Glomerular endothelial cell (primary cell): ENCODE measurements at places on chromosomes 11 and 22.

DNA sequence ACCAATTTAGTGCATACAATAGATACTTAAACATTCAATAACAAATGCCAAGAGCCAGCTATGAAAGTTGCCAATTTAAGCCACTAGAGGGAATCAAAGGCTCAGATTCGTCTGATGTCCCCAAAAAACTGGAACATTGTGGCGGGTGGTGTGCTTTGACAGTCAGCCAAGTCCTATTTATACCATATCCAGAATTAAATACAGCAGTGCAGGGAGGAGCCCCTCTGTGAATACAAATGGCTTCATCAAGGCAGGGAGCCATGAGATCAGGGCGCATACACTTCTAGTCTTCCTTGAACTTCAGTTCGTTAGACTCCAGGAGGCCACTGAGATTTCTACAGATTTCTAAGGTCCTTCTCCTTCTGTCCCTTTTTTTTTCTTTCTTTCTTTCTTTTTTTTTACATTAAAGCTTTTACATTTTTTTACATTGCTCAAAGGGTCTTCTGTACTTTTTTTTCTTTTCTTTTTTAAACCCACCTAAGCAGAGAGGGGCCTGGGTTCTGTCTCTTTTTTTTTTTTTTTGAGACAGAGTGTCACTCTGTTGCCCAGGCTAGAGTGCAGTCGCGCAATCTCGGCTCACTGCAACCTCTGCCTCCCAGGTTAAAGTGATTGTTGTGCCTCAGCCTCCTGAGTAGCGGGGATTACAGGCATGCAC, 41.5 kb upstream of the HSPA8 start:
- no peak for DNase-seq

GRCh38 chr11:112689851-112690250, 271.4 kb upstream of the NCAM1 start:
- no peak for DNase-seq

DNA sequence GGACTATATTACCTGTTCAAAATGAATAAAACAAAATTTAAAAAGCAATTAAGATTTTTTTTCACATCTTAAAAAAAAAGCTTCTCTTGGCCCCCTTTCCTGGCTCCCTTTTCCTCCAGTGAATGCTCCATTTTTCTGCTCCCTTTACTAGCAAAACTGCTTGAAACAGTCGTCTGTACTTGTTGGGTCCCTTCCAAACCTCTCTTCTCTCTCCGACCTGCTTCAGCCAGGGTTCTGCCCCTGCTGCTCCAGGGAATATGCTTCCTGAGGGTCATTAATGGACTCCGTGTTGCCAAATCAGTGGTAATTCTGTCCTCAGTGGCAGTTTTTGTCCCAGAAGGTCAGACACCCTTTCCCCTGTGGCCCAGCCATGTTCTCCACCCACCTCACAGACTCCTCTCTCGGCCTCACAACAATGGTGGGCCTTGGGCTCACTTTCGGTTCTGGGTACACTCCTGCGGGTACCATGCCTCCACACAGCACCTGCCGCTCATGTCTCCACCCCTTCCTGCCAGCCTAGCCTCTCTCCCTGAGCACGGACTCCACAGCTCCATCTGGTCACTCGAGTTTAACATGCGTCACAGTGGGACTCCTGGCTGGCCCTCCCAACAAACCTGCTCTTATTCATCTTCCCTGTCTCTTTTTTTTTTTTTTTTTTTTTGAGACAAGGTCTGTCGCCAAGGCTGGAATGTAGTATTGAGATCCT, 7.8 kb upstream of the POLR3H start:
- no peak for DNase-seq

GRCh38 chr11:12735262-12735661, 61.0 kb downstream of the TEAD1 start:
- no peak for DNase-seq

DNA sequence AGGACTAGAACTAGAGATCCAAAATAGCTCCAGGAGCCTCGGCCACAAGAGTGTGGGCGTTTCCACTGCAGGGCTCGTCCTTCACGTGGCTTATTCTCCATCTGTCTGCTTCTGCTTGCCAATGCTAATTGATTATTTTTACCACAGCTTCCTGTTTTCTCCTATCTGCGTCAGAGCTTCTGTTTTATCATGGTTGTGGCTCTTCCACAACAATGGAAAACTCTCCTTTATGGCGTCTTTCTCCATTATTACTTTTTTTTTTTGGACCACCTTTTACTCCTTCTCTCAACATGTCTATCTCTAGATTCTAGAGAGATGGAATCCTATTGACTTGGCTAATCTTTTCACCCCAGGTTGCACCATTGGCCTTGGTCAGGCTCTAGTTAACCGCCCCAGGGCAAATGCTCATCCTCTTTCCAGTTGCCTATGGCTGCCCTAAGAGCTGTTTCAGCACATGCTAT, 25.9 kb downstream of the CAT start:
- no peak for DNase-seq

GRCh38 chr22:36180038-36180880, 19.7 kb upstream of the APOL3 start:
- no peak for DNase-seq

DNA sequence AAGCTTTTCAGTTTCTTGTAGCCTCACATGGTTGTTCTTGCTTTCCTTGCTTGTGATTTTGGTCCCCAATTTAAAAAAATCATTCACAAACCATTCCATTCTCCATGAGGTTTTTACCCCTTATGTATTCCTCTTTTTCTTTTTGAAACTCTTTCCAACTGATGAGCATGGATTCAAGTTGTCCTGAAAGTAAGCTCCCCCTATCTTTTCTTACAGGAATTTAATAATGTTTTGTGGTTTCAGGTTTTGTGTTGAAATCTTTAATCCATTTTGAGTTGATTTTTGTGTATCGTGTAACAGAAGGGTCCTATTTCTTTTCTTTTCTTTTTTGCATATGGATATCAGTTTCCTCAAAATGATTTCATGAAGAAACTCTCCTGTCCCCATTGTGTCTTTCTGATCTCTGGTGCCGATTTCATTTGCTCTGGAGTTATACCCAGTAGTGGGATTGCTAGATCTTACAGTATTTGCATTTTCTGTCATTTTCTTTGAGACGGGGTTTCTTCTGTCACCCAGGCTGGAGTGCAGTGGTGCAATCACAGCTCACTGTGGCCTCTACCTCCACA, 58.5 kb downstream of the LRRC74B start:
- no peak for DNase-seq

GRCh38 chr22:49756201-49756600, 71.5 kb downstream of the BRD1 start:
- no peak for DNase-seq

GRCh38 chr11:111918390-111919256, at the start of gene C11orf52:
C11orf52 (plus strand) TSS chr11:111918913; CDS start chr11:111918973, 60 bp downstream.
- DNase-seq = no peak

DNA sequence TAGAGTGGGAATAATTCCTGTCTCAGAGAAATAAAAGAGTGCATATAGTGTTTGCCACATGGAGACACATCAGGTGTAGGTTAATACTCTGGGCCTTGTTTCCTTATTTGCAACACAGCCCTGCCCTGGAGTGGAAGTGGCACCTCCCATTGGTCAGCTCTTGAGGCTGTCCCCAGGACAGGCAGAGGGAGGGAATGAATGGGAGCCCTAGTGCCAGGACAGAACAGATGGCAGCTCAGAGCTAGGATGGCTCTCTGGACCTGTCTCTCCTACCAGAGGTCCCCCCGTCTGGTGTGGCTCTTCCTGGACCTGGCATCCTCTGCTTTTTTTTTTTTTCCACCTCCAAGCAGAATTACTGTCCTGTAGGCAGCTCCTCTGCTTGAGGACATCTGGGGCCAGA, 35.6 kb downstream of the LIMK2 start:
- DNase-seq = no peak

DNA sequence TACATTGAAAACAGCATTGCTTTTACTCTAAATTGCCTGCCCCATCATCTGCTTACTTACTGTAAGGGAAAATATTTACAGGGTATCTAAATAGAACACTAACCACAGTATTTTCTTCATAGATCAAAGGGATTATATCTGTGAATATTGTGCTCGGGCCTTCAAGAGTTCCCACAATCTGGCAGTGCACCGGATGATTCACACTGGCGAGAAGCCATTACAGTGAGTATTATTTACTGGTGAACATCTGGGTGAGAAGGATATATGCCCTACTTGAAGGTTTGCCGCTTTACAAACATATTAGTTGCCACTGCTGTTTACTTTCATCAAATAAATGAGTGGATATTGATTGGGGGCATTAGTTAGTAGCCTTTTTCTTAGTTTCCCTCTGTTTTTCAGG, 5.9 kb upstream of the CNTF start:
- no peak for DNase-seq

DNA sequence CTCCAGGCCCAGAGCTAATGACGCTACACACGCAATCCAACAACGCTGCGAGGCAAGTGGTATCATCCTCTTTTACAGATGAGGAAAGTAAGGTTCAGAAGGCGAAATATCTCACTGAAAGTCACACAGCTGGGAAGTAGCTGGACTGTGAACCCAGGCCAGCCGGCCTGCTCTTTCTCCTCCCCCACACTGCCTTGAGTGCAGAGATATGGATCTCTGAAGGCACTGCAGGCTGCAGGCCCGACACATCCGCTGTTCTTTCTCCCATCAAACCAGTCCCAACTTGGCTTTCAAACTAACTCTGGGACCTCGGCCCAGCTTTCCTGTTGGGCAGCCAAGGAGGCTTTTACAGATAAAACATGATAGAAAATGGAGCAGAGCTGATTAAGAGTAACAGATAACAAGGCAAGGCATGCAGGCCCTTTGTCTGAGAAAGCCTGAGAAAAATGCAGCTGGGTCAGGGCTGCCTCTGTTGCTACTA, 64.0 kb upstream of the PTPRJ start:
- no peak for DNase-seq

DNA sequence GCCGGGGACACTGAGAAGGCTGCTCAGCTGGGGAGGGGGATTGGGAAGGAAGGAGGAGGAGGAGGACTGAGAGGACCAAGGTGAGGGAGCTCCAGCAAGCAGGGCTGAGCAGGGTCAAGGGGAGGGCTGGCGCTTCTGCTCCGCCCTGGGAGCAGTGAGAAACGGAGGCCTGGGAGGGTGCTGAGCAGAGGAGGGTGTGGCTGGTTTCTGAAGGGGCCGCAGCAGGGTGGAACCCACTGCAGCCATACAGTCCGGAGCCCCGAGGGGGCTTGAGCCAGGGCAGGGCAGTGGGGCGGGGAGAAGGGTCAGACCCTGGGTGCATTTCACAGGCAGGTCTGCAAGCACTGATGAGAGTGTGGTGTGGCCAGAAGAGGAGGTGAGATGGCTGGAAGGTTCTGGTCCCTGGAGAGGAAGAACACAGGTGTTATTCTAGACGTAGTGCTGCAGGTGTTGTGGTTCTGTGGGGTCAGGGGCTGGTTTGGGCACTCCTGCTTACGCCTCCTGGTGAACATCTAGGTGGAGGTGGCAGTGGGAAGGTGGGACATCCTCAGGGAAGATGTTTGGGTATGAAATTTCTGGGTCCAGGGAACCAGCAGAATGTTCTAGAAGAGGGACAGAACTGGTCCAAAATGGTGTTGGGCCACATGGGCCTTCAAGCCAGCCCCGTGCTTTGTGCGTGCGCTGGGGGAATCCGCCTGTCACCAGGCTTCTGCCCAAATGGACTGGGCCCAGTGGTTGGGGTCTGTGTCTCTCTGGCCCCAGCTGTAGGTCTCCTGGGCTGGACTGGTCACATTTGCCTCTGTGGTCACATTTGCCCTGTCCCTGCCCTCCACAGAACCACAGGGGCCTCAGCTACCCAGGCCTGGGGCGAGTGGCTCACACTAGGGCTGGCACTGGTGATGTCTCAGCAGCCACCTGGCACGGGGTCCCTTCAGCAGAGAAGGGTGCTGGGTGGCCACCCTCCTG, 714.7 kb downstream of the BRD1 start:
- no peak for DNase-seq

GRCh38 chr11:115391598-115391997, 112.6 kb downstream of the CADM1 start:
- DNase-seq = no peak

DNA sequence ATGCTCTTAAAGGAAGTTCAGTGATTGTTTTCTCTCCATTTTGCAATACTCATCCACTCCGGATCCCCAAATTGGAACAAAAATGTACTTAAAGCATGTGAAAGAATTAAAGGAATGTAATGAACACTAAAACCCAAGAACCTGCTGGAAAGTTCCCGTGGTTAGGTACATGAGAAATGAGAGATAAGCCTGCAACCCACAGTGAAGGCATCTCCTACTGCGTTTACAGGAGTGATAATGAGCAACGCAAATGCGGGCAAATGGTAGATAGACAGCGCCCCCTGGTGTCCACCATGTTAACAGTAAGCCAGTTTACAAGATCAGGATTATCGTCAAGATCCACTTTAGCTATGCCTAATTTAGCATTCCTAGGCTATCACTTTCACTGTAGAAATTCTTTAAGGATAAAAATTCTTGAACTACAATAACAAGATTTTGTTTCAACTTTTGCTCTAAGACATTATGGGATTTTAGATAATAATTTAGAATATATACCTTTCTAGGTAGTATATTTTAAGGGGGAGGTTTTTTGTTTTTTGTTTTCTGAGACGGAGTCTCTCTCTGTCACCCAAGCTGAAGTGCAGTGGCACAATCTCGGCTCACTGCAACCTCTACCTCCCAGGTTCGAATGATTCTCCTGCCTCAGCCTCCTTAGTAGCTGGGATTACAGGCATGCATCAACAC, 29.9 kb downstream of the ALG9 start:
- peak; percentile 64 for DNase-seq

GRCh38 chr11:125223901-125224361, 59.4 kb downstream of the PKNOX2 start:
- DNase-seq = no peak

DNA sequence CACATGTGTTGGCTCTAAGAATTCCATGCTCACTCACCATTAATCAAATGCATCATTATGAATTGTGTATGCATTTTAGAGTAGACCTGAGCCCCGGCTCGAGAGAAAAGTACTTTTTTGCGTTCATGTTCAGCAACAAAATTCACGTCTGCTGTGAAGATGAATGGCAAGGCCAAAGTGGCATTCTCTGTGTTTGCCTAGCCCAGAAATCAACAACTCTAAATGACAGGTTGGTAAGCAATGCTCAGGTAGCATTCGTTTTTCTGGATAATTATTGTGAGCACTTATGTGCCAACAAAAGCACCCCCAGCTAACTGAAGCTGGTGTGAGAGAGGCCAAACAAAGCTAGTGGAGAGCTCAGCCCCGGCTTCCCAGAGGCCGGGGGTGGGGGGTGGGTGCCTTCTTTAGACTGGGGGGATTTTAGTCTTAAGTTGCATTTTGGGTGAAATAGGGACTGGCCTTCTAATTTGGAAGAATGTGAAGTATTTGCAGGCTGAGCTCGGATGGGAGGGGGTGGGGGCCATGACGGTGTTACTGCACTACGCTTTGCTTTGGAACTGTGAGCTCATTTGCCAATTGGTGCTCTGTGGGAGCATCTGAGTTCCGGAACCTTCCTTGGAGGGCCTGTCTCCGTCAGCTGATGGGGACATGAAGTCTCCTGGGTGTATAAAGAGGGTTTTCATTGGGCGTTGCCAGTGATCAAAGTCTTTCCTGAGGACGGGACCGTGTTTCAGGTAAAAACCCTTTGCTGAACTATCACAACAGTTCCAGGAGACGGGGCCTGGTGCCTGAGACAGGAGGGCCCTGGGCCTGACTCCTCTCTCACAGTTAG, 29.0 kb upstream of the ALX4 start:
- no peak for DNase-seq

- no peak for DNase-seq
Observed at GRCh38 chr22:50532824-50533796, 3.3 kb upstream of the TYMP start.

- DNase-seq = no peak
Observed at GRCh38 chr11:130854483-130854882, 61.8 kb downstream of the SNX19 start.

- no peak for DNase-seq
Observed at GRCh38 chr11:71279916-71280645, 27.7 kb upstream of the SHANK2 start.
